ENCODE measurements at places on chromosomes 4 and X.

DNA sequence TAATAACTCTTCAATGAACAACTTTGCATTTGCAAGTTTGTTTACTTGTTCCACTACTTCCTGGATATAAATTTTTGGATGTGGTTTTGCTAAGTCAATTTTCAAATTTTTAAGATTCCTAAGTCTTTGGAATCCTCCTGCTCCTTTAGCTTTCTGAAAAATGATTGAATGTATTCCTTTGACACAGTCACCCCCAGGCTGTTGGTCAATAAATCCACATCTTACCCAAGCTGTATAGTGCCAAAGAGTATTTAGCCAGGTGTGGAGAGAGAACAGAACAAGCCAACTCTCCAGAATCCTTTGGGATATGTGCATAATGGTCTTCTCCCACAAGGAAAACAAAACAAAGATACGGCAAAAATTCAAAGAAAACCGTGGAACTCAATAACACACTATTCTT lies 56.9 kb upstream of the INTU start:
- DNase-seq: no peak

- no peak for DNase-seq
Measured at GRCh38 chr4:88006956-88007303, 505 bp upstream of the PKD2 start.

DNA sequence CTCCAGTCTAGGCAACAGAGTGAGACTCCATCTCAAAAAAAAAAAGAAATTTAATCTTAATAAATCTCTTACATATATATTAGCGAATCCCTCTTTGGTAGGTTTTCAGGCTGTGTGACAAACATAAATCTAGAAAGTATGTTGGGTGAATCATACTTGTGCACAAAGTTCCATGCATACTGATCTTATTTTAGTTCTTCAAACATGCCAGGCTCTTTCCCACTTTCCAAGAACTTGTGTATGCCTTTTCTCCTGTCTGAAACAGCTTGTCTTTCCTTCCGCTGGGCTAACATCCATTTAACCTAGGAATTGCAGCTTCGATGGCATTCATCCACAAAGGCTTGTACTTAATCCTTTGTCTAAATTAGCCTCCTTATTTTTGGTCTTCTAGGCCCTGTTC lies 156.6 kb upstream of the CASK start:
- DNase-seq: no peak

DNA sequence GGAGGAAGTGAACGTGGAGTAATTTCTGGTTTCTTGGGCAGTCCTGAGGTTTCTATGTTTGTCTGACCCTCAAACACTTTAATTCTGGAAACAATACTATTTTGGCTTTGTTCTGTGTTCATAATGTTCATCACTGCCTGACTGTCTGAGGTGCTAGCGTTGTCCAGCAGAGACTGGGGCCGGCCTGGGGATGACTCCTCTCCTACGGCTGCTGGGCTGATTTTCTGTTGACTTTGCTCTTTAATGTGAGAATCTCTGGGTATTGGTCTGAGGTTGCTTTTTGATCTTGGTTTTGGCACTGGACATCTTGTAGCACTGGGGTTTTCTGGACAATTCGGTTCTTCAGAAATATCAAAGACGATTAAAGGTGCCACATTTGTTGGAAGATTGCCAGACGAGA lies 75.8 kb downstream of the RPS3A start:
- no peak for DNase-seq

GRCh38 chr4:61245069-61245714 lies 45.1 kb downstream of the ADGRL3 start:
- no peak for DNase-seq

All from aorta (tissue), 5 donors.